ENCODE measurements at places on chromosomes 6 and 20.
A peak's percentile ranks its signal among the peaks of the same experiment; 100 is the strongest.

- no peak for DNase-seq
Measured at GRCh38 chr20:8535403-8536261, 403.6 kb downstream of the PLCB1 start.

DNA sequence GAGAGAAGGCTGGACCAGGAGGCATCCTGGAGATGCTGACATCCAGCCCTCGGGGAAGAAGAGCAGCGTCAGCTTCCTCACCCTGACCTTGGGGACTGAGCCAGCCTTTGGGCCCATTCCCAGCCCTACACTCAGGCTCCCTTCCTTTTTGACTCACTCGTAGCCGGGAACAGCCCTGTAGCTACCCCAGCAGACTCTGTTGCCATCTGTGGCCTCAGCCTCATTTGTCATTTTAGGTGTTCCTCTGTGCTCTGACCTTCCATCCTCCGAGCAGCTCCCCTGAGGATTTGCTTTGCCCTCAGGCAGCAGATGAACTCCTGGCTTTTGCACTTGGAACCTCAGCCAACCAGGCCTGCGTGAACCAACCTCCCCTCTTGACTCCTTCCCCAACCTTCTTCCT, 67.5 kb downstream of the ELOVL2 start:
- no peak for DNase-seq

GRCh38 chr6:148952147-148953035, 205.6 kb downstream of the UST start:
- DNase-seq = no peak

GRCh38 chr20:44642203-44643153, 9.0 kb downstream of the ADA start:
- peak; percentile 80 for DNase-seq

GRCh38 chr20:38790200-38791053, 15.1 kb upstream of the PPP1R16B start:
- no peak for DNase-seq

DNA sequence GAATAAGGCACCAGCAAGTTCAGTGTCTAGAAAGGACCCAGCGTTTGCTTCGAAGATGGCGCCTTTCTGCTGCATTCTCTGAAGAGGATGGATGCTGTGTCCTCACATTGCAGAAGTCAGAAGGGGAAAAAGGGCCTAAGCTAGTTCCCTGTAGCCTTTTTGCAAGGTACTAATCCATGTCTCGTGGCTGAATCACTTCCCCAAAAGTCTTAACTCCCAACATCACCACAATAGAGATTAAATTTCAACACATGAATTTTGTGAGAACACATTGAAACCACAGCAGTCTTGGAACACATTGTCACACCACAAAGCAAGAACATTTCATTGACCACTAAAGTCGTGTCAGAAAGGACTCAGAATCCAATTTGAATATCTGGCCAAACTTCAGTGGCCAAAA, 42.1 kb downstream of the KLHL31 start:
- no peak for DNase-seq

GRCh38 chr20:63589261-63590217, 15.5 kb upstream of the HELZ2 start:
- DNase-seq = peak; percentile 65

GRCh38 chr20:2449386-2449785, 21.2 kb downstream of the SNRPB start:
- no peak for DNase-seq

DNA sequence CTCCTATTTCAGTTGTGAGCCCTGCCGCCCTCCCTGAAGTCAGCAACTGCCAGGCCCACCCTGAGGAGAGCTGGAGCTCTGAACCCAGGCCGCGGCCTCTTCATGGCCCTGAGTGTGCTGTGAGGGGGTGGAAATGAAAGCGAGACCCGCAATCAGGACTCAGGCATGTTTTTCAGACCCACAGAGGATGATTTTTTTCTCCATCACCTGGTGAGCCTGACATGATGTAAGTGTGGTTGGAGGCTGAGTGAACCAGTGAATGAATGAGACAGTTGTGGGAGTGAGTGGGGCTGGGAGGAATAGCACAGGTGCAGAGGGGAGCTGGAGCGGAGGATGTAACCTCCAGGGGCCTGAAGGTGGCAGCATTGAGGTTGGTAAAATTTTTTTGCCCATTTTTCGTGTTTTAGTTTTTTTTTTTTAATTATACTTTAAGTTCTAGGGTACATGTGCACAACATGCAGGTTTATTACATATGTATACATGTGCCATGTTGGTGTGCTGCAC, 18.3 kb downstream of the RAET1L start:
- DNase-seq = no peak

DNA sequence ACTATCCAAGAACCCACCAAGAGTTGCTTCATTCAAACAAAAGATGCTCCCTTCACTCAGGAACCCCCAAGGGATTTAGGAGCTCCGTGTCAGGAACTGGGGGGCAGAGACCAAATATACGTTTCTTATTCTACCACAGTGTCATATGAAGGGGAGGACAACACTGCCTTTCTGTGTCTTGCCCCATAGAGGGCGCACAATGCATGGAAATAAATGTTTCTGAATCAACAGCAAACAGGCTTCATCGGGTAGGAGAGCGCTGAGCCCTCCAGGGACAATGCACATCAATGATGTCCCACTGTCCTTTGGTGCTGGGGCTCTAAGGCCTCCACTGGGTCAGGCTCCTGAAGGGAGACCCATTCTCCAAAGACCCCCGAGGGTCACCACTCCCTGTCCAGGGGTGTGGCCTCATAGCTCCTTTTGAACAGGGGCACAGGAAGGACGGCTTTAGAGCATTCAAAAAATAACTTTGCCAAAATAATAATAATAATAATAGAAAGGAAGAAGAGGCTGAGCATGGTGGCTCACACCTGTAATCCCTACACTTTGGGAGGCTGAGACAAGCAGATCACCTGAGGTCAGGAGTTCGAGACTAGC, 31.1 kb downstream of the PLG start:
- no peak for DNase-seq

DNA sequence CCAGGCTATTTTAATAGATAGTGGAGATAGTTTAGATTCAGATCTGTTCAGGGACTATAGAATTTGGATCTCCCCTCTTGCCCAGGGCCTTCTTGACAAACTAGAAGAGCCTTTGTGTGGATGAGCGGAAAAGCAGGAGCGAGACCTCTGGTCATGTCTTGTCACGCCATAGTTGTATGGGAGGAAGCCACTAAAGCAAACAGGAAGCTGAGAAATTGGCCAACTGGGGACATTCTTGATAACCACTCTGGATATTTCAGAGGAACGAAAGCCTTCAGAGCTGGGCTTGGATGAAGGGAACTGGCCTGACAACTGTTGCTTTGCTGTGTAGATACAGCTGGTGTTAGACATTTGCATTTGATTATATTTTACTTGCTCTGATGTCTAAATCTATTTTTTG, 54.1 kb upstream of the EXOC2 start:
- DNase-seq = no peak

GRCh38 chr6:56475736-56476457, 166.8 kb downstream of the DST start:
- DNase-seq = no peak

DNA sequence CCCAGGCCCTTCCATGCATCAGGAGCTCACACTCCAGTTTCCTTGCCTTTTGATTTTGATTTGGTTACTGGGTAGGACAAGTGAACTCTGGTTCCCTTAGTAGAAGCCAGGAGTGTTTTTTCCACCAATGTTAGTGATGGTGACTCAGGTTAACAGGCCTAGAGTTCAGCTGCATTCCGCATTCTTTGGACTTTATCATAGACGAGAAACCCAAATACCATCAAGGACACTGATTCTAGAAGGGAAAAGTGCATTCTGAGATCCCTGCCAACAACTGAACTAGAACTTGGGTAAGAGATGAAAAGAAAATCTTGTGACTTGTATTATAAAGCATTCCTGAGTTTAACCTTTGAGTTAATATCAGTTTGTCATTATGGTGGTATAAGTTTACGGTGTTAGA, 8.9 kb downstream of the GSS start:
- no peak for DNase-seq

GRCh38 chr6:11763460-11764249, 14.9 kb downstream of the ADTRP start:
- no peak for DNase-seq

GRCh38 chr20:62161347-62161746, 17.8 kb downstream of the SS18L1 start:
- no peak for DNase-seq

- no peak for DNase-seq
Measured at GRCh38 chr6:40307712-40308111, 279.5 kb downstream of the LRFN2 start.

DNA sequence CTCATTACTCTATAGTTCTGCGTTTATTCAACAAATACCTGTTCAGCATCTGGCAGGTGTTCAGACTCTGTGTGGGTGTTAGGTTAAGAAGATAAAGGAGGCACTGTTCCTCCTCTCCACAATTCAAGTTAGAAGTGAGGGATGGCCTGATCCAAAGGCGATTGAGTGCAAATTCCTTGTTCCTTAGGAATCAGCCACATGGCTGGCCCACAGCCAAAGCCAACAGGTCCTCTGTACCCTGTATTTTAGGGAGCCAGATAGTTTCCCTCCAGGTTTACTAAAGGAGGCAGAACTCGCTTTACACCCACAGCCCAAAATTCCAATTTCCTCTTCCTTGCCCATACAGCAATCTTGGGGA, 5.0 kb upstream of the CD40 start:
- no peak for DNase-seq

DNA sequence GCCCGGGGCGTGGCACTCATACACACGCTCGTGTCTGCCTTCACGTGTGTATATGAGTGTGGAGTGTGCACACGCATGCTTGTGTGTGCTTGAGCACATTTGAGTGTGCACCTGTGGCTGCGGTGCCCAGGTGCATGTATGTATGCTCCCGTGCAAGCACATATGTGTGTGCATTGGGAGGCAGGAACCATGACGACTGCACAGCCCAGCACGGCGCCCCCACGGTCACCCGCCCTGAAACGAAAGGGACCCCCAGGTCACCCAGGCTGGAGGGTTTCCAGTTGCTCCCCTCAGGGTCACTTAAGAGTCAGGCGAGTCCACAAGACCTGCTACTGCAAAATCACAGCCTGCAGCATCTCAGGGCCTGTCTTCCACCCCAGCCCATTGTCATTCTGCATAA, 94.7 kb downstream of the YTHDF1 start:
- peak; percentile 64 for DNase-seq

DNA sequence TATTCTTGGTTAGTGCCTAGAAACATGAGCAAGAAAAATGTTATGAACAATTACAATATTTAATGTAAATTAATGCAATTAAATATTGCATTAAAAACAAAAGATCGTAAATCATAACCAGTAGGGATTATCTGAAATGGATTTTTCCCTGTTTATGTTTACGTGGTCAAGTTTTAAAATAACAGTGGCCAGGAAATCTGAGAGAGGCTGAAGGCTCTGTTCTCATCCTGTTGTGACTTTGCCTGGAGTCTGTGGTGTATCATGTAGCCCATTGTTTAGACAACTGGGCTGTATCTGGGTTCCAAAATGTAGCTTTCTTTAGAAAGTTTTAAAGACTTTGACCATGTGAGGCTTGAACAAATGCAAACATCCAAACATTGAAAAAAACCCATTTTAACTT, 2.4 kb downstream of the MYO6 start:
- DNase-seq = no peak

- no peak for DNase-seq
Measured at GRCh38 chr6:14317387-14317970, 199.9 kb downstream of the CD83 start.

- no peak for DNase-seq
Measured at GRCh38 chr6:141925001-141925400, 207.7 kb upstream of the GJE1 start.

DNA sequence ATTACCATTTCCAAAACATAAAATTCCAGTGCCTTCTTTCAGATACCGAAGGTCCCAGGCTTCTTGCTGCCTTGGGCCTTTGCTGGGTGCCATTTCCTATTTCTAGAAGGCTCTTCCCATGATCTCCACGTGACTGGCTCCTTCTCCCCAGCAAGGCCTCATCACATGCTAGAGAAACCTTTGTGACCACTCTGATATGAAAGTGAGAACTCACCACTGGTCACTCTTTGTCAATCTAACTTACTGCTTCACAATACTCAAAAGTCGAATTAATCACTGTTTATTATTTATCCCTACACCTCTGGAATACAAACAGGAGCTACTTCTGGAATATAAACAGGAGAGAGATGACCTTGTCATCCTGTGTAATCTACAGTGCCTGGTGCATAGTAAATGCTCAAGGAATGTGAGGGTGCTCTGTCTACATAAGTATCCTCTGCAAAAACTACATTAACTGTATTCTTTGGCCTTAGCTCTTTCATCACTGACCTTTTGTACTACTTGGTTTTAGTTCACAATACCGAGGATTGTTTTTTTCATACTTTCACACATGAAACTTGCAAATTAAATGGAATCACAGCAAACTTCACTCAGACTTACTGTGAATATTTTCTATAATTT, 1.6 kb downstream of the STX7 start:
- no peak for DNase-seq

DNA sequence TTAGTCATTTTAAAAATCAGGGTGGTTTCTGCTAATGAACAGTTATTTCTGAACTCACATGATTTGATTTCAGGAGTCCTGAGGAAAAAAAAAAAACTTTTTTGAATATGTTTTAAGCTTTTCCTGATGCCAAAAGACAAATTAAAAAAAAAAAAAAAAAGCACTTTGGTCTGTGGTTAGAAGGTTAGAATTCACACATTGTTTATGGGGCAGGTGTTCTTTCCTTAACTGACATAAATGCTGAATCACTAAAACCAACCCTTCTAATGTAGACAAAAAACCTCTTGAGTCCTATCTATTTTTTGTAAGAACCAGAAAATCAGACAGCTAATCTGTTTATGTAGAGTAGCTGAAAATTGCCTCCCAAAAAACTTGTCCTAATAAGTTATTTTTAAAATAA, 20.4 kb downstream of the THEMIS start:
- DNase-seq = no peak

GRCh38 chr6:136226027-136226673, 24.0 kb downstream of the MTFR2 start:
- no peak for DNase-seq

- DNase-seq = no peak
Measured at GRCh38 chr6:56541030-56541600, 101.6 kb downstream of the DST start.

DNA sequence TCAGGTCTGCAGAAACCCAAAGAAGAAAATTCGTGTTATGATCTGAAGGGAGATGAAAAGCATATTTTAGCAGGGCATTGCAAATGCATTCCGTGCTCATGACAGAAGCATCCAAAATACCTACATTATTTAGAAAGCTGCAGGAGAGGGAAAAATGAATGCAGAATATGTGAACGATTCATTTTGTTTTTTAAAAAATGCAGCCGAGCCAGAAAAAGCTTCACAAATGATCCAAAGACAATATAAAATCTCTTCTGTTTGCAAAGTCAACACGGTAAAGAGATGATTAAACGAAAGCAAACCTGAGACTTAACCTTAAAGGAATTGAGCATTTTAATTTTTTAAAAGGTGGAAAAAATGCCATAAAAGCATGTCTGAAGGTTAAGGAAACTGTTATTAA, 136.1 kb upstream of the SULF2 start:
- DNase-seq = no peak

GRCh38 chr6:161133963-161134362, 139.9 kb downstream of the AGPAT4 start:
- DNase-seq = no peak

GRCh38 chr6:31525932-31526591, 2.7 kb upstream of the MCCD1 start:
- DNase-seq = no peak

GRCh38 chr20:32037929-32038328, 14.1 kb upstream of the HCK start:
- DNase-seq = no peak
